ENCODE measurements at places on chromosomes 5 and 9.

DNA sequence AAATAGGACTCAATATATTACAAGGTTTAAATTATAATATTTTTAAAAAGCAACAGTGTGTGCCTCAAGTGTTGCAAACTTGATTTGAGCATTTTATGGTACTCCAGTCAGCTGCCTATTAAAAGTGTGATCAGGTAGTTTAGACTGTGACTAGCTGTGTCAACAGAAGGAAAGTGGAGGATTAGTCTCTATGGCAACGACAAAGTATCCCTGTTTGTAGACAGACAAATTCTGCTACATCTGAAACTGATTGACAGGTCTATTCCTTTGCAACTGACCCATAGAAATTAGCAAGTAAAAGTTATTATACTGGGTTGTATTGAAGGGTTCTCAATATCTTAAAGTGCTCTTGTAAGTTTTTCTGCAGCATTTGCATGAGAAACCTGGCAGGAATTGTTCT is 249.8 kb upstream of the ARRDC3 start:
- DNase-seq: no peak

GRCh38 chr5:173232499-173233346 is 2.3 kb downstream of the NKX2-5 start:
- DNase-seq: no peak

- peak; percentile 99 for DNase-seq
These were observed 80.4 kb upstream of the ADAMTSL1 start for GRCh38 chr9:18393340-18394130.

GRCh38 chr5:112014783-112015395 is 257.9 kb upstream of the NREP start:
- DNase-seq: no peak

DNA sequence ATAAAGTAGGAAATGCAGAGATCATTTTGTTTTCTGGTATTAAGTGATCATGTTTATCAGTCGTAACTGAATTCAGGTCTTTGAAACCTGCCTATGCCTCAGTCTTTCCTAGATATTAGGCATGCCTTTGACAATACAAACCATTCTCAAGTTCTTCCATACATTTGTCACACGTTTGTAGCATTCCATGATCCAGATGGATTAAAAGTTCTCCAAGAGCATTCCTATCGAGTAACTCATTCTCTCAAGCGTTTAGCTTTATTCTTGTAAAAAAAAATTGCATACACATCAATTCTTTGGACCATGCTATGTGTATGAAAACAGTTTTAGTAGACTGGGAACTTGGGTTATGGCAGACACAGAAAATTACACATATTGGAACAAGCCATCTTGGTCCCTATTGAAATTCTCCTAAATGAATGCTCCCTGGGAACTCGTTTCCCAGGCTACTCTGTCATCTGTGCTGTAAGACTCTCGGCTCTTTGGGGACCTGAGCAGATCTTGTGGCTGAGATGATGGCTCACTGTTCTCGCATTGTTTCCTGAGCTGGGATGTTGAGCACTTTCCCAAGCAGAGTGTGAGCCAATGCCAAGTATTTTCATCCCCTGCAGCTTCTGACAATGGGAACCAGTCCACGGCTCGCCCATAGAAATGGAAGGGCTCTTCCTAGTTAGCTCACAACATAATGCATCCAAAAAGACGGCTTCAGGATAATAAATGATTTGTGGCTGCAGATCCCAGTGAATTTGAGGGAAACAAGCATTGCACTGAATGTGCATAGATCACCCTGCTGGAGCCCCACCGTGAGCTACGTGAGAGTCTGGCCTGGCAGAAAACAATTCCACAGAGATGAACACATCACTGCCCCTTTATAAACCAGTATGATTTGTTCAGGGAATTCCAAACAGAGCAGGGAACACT is 230.2 kb downstream of the IRX1 start:
- no peak for DNase-seq

- DNase-seq: no peak
These were observed 122.9 kb downstream of the MACROH2A1 start for GRCh38 chr5:135276151-135276550.

DNA sequence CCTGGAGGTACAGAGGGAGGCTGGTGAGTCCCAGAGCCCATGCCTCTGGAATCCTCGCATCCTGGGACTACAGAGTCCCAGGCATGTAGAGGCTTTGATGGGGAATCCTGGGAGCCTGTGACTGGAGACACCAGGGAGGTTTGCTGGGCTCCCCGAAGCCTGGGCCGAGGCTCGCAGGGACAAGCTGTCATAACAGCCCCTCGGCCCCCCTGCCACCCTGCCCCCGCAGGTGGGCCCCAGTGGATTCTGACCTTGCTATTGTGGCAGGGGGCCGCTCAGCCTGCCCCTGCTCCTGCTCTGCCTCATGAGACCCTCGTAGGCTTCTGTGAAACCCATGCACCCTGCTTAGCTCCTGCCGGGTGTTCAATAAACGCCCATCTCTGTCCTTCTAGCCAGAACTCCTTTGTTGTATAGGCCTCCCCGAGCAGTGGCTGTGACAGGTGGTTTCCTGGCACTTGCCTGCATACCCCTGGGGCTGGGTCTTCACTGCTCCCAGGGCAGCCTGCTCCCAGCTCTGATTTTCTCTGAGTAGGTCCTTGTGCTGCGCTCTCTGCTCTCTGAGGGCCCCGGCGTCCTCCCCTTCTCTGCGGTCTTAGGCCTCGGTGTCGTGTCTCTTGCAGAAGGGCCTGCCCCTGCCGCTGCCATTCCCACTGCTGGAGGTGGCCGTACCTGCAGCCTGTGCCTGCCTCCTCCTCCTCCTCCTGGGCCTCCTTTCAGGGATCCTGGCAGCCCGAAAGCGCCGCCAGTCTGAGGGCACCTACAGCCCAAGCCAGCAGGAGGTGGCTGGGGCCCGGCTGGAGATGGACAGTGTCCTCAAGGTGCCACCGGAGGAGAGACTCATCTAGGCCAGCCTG is 20.4 kb downstream of the CRB2 start:
- no peak for DNase-seq

- peak; percentile 43 for DNase-seq
These were observed 35.2 kb upstream of the CSNK1G3 start for GRCh38 chr5:123476731-123477130.

DNA sequence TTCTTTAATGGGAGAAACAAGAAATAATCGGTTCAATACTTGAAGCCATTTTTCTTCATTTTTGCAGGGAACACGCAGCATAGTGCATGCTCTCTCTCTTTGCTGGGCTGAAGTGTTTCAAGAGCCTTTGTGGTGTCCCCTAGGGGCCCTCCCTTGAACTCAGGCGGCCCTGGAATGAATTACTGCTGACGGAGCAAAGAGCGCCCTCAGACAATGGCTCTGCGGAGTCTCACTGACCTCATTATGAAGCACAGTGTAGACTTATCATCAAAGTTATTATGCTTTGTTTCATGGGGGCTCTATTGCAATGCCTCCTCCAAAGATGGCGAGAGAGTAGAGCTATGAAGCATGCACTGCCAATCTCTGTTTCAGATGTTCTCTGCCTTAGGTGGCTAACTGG is 64.8 kb upstream of the ADCY2 start:
- no peak for DNase-seq

DNA sequence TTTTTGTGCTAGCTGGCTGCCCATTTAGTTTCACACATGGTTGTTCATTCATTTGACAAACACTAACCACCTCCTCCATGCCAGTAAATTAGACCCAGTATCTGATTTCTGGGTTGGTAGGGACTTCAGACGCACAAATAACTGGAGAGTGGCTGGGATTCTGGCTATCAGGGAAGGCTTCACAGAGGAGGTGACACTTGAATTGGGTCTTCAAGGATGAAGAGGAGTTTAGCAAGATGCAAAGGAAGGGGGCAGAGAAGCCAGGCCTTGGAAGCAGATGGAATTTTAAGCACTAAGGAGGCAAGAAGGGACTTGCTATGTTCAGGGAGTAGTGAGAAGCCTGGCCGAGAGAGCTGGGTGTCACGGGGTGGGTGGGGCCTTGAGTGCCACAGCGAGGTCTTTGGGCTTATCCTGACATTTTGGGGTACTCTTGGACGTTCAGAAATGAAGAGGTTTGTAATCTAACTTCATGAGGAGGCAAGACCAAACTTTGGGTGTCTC is 71.3 kb downstream of the LMX1B start:
- no peak for DNase-seq

- DNase-seq: peak; percentile 35
These were observed 24.6 kb downstream of the APC start for GRCh38 chr5:112762113-112762810.

- DNase-seq: peak; percentile 29
These were observed 141.9 kb downstream of the ST8SIA4 start for GRCh38 chr5:100761192-100761591.

GRCh38 chr9:98523231-98523901 is 185.4 kb downstream of the GABBR2 start:
- peak; percentile 74 for DNase-seq

DNA sequence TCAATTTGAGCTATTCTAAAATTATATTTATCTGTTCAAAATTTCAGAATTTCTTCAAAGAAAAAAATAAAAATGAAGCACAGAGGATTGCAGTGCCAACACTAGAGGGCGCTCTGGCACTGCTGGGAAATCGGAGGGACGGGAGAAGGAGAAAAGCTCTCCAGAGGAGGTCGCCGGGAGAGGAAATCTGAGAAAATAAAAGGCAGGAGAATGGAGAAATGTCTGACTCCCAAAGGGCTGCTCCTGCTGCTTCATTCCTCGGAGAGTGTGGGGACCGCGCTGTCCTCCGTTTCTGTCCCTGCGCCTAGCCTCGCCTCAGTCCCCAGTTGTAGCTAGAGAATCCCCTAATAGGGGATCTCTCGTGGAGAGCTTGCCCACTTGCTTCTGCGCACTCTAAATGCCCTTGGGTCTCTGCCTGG is 40.0 kb upstream of the ARSB start:
- DNase-seq: peak; percentile 65

DNA sequence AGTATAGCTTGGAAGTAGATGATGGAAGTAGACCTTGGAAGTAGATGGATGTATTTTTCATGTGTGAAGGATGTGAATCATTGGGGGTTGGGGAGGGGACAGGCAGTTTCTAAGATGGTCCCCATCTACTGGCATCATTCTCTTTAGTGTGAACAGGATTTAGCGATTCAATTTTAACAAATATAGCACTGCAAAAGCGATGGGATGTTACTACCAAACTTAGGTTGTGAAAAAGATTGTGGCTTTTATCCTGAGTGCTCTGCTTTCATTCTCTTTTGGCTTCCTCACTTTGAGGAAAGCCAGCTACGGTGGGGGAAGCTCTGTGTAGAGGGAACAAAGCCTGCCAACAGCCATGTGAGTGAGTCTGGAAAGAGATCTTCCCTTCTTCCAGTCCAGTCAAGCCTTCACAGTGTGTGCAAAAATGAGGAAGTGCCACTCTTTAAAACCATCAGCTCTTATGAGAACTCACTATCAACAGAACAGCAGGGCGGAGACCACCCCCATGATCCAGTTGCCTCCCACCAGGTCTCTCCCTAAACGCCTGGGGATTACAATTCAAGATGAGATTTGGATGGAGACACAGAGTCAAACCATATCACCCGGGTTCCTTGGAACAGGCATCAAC is 441.4 kb downstream of the SH3GL2 start:
- DNase-seq: no peak

GRCh38 chr5:110718311-110718710 is 8.2 kb downstream of the TMEM232 start:
- peak; percentile 43 for DNase-seq

GRCh38 chr5:25006734-25007133 is 362.0 kb upstream of the CDH10 start:
- DNase-seq: no peak

DNA sequence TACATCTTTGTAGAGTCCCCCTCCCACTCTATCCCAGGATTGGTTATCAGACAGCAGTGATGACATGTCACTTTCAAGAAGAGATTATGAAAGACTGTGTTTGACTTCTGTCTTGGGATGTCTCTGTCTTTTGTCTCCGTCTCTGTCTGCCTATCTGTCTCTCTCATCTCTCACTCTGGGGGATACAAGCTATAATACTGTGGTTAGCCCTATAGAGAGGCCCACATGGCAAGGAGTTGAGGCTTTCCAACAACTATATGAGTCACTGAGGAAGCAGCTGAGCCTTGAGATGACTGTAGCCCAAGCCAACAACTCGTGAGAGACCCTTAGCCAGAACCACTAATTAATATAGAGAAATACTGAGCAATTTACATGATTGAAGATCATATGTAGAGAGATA is 284.8 kb downstream of the PDE4D start:
- peak; percentile 36 for DNase-seq

- no peak for DNase-seq
These were observed at the start of gene HAVCR2 for GRCh38 chr5:157108976-157109375. HAVCR2 (minus strand) TSS chr5:157109044; CDS start chr5:157108983, 61 bp downstream.

DNA sequence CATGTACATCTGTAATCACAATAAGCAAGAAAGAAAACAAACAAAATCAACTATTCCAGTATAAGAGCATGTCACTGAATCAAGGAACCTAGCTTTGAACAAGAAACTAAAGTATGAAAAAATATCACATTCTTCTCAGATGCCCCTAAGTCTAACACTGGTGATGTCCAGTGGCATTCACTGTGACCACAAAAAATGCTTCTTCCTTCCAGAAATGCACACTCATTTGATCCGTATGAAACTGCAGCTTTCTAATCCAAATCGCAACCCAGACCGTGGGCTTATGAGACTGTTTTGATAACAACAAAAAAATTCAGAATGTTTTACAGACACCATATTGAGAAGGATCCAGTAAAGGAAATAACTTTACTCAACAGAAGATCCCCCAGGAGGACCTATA is 320.1 kb upstream of the TARS1 start:
- peak; percentile 66 for DNase-seq

- no peak for DNase-seq
These were observed 9.2 kb upstream of the ISL1 start for GRCh38 chr5:51373880-51374523.

DNA sequence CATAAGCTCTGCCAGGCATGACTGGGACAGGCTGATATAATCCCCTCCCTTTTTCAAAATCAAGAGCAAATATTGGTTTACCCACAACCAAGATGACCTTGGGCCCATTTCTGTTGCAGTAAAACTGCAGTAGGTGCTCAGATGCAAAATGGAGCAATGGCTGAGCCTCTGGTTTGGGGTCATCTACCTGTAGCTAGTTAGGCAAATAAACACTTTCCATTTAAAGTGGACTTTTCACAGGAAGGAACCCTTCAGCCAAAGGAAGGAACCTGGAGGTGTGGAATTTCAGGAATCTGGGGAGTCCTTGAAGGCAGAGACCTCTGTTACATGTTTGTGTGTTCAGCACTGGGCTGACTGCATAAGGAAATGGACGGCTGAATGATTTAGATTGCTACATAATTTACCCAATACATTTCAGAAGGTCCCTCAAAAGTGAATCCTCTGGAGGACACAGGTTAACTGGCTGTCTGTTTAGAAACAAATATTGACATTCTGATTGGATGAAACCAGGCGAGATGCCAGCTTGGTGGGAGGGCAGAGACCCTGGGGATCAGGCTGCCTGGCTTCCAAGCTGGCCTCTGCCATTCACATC is 170.1 kb upstream of the ZNF618 start:
- DNase-seq: no peak

- DNase-seq: no peak
These were observed 179.4 kb downstream of the SEMA6A start for GRCh38 chr5:116395226-116395625.

GRCh38 chr9:83281306-83282255 is 218.6 kb upstream of the RASEF start:
- peak; percentile 86 for DNase-seq

- no peak for DNase-seq
These were observed 168.3 kb downstream of the LPAR1 start for GRCh38 chr9:110869931-110870330.

Data from fibroblast of mammary gland (primary cell).